ENCODE measurements at places on chromosomes 16 and 17. TPM values are rescaled to one million over a fixed set of nuclear protein-coding genes. Genes with fewer than 3 reads are reported as not detected.

DNA sequence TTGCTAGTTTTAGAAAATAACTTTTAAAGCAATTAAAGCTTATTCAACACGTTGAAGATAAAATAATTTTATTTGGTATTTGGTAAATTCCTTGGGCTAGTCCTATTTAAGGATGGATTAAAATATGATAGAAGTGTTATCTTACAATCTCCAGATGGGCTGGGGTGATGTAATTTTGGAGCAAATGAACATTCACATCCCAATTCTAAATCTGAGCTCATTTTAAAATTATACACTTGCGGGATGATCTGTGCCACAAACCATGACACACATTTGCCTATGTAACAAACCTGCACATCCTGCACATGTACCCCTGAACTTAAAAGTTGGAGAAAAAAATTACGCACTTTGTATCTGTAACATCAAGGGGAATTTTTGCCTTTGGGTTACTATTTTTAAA is 31.5 kb downstream of the NLK start:
- no peak for DNase-seq

DNA sequence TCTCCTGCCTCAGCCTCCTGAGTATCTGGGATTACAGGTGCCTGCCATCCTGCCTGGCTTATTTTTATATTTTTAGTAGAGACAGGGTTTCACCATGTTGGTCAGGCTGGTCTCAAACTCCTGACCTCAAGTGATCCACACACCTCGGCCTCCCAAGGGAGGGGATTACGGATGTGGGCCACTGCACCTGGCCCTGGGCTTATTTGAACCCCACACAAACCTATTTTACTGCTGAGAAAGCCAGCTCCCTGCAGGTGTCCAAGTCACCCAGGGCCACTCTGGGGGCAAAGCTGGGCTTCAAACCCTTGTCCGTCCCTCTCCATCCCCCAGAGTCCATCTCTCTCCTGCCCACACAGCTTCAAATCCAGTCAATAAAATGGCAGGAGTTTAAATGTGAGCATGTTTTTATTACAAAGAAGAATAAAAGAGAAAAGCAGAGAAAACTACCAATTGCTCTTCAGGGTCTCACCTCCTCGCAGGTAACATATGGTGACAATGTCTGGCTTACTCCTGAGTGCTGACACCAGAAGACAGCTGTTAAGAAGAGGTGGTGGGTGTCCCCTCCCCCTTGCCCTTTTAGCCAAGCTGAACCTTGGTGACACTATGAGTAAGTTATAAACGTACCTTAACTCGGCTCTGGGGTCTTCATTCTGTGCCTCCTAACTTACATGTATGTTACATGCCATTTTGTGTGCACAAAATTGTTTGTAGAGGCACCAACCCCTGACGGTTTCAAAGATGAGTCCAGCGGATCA is 45.4 kb downstream of the LAT start:
- DNase-seq: no peak

DNA sequence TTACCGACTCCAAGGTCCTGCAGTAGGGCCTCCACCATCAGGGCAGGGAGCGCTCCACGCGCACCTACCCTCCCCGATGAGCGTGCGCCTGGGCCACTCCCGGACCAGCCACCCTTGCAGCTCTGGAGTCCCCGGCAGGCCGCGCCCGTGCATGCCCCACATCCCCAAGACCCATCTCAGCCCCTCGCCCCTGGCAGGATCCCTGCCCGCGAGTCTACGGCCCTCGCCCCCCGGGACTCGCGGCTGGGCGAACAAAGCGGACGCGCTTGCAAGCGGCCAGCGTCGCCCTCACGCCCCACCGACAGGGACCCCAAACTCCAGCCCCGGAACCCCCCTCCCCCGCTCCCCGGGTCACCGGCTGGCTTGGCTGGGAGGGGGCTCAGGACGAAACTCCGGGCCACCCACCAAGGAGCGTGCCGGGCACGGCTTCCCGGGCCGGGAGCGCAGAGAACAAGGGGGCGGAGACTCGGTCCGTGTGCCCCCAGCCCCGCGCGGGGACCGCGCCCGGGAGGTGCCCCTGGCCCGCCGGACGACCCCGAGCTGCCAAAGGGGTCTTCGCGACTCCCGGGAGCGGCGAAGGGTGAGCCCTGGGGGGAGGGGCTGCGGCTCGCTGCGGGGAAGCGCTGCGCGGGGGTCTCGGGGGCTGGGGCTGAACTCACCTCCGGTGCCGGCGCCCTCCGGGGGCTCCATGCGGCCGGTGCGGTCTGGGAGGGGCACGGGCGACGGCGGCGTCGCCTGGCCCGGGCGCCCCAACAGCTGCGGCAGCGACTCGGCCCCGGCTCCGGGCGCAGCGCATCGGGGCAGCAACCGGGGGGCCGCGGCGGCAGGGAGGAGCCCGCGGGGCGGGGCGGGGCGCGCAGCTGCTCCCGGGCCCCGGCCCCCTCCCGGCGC is at the start of gene DBNDD1:
TSS of gene DBNDD1 (minus strand) at position 805 of the 891 bp plus-strand sequence. CDS start at position 690, 115 bp downstream.
- no peak for DNase-seq

DNA sequence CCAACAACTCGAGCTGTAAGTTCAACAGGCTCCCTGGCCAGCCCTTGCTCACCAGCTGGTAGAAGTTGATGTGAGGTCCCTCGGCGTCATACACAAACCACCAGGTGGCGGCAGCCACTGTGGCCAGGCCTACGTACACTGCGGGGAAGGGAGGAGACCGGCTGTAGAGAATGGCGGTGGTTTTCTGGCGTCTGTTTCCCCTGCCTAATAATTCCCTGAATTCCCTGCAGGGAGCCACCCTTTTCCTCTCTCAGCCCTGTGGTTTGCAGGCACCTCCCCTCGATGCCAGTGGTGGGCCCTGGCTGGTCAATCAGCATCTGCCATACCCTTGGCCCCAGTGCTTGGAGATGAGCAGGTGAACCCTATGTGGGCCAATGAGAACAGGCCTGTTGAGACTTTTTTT is 18.9 kb upstream of the P2RX1 start:
- no peak for DNase-seq

DNA sequence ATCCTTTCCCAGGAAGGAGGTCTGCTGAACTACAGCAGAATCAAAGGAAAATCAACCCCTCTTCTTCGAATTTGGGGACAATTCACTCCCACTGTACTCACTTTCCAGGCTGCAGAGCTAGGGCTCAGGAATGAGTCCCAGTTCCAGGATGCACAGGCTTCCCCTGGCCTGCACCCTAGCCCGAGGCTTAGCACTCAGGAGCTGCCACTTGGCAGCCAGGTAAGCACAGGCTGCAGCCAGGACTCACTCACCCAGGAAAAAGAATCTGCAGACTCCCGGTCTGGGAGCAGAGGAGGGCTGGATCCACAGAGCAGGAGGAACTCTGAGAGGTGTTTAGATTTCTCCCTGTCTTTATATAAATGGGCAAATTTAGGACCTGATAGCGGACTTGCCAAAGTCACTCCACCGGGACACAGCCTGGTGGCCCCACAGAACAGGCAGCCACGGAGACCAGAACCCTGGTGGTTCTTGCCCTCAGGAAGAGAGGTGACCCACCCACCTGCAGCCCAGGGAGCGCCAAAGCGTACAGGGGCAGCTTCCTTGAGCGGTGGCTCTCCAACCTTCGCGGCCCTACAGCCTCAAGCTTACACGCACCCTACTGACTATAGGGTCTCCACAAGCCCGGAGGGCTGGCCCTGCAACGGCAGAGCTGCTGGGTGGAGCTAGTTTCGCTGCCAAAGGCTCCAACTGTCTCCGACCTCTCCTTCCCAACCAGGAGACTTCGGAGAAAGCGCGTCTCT is 4.8 kb downstream of the CBLN1 start:
- DNase-seq: no peak

GRCh38 chr17:17151962-17152361 is 54.2 kb downstream of the PLD6 start:
- no peak for DNase-seq

DNA sequence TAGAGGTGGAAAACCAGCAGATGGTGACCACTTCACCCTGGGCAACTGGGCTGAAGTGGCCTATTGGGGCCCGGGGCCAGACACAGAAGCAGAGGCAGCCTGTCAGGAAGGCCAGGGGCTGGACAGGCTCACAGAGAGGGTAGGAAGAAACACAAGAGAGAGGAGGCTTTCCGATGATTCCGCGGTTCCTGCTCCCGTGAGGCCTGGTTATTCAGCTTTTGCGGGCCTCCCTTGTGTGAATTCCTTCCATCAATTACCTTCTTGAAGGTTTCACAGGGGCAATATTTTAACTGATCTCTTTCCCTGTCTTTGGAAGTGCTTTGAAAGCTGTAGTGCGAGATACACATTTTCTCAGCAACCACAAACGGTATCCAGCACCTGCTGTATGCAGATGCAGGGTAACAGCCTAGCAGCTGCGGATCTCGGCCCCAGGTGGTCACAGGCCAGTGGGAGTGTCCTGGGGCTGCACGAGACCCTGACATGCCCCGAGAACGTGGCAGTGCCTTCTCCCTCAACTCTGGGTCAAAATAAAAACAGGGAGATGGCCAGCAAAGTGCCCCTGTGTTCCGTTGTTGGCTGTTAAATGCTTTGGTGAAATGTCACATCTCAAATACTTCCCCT is 11.6 kb upstream of the CMIP start:
- no peak for DNase-seq

GRCh38 chr17:17364338-17364667 is 61.1 kb downstream of the NT5M start:
- no peak for DNase-seq

GRCh38 chr17:37231887-37232286 is 143.9 kb upstream of the C17orf78 start:
- DNase-seq: no peak

DNA sequence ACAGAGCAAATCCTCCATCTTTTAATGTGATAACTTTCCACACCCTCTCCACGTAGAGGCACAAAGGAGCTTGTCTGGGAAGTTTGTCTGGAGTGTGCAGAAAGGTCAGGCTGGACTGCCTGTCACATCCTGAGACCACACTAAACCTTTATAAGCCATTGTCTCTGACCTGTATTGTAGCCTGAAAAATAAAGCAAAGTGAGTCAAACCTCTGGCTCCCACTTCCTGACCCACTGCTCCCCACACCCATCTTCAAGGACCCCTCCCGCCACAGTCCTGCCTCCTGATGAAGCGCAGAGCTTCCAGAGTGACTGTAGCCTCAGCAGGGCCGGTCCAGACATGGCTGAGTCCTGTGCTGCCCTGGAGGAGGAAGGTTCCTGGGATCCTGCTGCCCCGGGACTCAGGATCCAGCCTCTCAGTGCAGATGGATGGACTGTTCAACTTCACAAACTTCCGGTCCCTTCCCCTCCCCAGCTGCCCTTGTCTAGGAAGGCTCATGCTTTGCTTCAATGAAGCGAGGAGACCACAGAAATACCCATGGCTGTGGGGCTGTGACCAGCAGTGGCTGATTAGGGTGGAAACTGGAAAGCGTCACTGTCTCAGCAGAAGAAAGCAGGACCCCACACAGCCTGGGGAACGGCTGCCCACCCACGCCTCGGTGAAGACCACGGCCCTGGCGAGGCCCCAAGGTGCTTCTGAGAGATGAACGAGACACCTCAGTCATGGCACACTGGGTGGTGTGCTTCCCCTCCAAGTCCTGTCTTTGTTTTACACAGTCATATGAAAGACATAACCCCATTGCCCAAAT is 30.9 kb upstream of the CLEC18B start:
- no peak for DNase-seq

GRCh38 chr17:63136369-63137012 is 170.5 kb downstream of the TANC2 start:
- no peak for DNase-seq

- no peak for DNase-seq
Observed at GRCh38 chr17:81099888-81100287, 64.9 kb downstream of the BAIAP2 start.

GRCh38 chr17:50168319-50168718 is 2.5 kb downstream of the SGCA start:
- no peak for DNase-seq

DNA sequence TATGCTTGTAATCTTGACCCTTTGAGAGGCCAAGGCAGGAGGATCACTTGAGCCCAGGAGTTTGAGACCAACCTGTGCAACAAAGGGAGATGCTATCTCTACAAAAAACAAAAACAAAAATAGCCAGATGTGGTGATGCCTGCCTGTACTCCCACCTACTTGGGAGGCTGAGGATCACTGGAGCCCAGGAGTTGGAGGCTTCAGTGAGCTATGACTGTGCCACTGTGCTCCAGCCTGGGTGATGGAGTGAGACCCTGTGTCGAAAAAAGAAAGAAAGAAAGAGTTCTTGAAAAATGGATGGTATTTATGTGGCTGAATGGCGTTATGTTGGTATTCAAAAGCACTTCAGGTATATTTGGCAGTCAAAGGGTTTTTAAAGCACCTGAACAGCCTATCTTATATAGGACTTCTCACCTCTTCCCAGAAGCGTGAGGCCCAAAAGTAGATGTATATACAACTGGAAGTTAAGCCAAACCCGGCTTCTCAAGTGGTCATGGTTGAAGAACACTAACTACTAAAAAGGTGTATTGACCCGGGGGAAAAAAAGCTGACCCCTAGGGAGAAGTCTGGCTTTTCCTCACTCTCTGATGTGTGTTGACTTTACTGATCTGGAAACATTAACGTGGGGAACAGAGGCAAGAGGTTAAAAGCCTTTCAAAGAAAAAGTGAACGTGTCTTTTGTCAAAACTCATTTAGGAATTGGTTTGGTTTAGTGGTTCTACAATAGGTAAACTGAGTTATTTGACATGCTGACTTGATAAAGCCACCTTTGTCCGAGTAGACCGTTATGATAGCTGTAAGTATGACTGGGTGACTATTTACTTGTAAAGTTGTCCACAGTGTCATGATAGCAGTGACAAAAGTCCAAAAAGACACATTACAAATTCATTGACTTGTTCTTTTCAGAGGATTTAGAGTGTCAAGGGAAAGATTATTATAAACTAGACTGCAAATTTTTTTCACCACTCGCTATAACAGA is 183.4 kb downstream of the IRX3 start:
- DNase-seq: no peak

GRCh38 chr17:5971969-5972368 is 98.2 kb upstream of the WSCD1 start:
- DNase-seq: no peak

GRCh38 chr17:80679816-80680215 is 135.2 kb downstream of the RPTOR start:
- DNase-seq: no peak

- DNase-seq: no peak
Observed at GRCh38 chr16:57721356-57722209, 14.0 kb upstream of the KATNB1 start.

GRCh38 chr16:68031951-68032350 is 8.9 kb downstream of the DUS2 start:
- DNase-seq: no peak

GRCh38 chr16:83772806-83773205 is 35.0 kb upstream of the HSBP1 start:
- no peak for DNase-seq

DNA sequence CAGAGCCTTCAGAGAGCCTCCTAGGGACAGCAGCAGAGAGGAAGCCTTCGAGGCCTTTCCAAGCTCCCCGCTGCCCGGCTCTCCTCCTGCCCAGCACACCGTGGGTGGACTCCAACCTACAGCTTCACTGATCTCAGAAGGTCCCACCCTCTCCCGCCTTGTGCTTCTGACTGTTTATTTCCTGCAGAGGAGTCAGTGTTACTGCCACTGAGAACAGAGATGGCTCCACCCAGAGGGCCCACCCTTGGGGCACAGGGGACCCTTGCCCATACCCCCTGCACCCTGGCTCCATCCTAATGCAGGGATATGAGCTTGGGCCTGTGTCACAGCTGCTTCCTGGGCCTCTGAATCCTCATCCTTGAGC is 52.8 kb upstream of the TOB1 start:
- DNase-seq: no peak

BEAN1 gene
- polyA plus RNA-seq: 3.6 TPM

SLFN13 gene
- polyA plus RNA-seq: 31.8 TPM

CRHR1 gene
- 0.59 TPM for polyA plus RNA-seq

KRTAP9-2 gene
- polyA plus RNA-seq: not detected

NXN gene
- polyA plus RNA-seq: 41.5 TPM

PYY gene
- 0.33 TPM for polyA plus RNA-seq

TBC1D3 gene
- not detected for polyA plus RNA-seq
